ENCODE measurements at places on chromosomes 7 and 10. TPM values are rescaled to one million over a fixed set of nuclear protein-coding genes. Genes with fewer than 3 reads are reported as not detected.
A peak's percentile ranks its signal among the peaks of the same experiment; 100 is the strongest.

DNA sequence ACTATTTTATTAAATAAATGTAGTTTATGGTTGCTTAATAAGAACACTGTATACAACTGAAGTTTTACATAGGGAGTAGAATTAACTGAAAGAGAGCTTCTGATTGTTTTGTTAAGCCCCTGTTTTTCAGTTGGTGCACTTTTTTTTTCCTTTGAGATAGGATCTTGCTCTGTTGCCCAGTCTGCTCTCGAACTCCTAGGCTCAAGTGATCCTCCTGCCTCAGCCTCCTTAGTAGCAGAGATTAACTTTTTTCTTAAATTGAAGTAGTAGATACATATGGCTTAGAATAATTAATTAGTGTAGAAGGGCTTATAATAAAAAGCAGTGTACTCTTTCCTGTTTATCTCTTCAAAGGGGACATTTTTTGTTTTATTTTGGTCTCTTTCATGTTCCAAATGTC, 11.2 kb downstream of the SDHAF3 start:
- no peak for DNase-seq

TMEM120A gene
- polyA plus RNA-seq, result 116 TPM

GRCh38 chr10:128116851-128117615, 9.2 kb downstream of the MKI67 start:
- DNase-seq, result no peak

GRCh38 chr10:16724509-16724908, 92.7 kb downstream of the RSU1 start:
- no peak for DNase-seq

NANOS1 gene
- 1.7 TPM for polyA plus RNA-seq

DNA sequence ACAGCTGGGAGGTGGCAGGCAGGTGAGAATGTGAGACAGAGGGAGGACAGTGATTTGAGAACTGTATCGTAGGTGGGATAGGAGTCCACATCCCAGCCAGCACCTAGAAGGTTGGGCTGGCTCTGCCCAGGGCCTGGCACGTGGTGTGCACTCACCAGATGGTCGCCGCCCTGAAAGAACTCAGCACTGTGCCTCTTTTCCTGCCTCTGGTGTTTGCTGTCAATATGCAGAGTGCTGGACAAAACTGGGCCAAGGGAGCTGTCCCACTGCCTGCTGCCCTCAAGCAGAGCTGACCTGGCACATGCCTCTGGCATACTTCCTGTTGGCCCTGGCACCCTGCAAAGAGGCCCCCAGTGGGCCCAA, 36.8 kb downstream of the CHST3 start:
- DNase-seq, result no peak

GRCh38 chr10:133489816-133490588, 36.3 kb downstream of the SCART1 start:
- DNase-seq, result no peak

DNA sequence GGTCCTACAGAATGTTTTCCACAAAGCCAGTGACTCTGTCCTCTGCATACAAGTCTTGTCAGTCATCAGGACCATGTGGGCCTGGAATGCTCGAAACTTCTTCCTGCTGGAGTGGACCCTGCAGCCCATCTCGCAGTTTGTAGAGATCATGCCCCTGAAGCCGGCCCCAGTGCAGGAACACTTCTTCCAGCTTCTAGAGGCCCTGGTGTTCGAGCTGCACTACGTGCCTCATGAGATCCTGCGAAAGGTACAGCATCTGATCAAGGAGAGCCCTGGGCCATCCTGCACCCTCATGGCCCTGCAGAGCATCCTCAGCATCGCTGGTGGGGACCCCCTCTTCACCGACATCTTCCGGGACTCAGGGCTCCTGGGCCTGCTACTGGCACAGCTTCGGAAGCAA, 46.5 kb downstream of the WDFY4 start:
- DNase-seq, result no peak

GRCh38 chr7:106177300-106177690, 65.2 kb upstream of the SYPL1 start:
- no peak for DNase-seq

DNA sequence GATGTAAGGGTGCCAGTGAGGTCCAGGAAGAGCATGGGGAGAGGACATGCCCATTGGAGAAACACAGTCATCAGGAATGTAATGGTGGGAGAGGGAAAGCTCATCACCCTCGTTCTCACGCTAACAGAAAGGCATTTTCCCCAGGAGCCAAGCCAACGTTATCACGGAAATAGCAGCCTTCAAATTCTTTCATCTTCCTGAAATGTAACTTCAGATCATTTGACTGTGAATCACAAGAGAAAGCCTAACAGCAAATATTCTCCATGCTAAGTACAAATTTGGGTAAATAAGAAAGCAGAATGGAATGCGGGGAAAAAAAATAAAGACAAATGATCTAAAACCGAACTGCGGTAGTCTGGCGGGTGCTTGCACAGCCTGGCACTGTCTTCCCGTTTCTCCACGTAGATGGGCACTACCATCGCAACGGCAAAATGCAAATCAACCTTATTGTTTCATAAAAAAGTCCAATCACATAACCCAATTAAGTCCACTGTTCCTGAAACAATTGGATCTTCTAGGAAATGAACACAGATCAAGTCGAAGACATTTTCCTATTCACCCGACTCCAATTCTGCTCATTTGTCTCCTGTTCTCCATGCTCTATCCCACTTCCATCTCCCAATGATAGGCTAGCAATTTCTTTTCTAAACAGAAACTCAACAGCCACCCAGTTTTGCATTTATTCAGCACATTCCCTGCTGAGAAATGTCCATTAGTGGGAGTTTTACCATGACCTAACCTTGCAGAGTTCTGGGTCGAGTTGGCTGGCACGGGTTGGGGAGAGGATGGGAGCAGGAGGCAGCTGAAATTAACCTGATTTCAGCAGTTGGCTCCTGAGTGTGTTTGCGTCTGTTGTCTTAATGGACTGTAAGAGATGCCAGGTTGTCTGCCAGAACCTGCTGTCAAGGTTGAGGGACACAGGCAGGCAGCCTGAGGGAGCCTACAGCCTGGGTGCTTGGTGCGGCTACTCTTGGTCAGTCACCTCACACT, 74.6 kb upstream of the FRMD4A start:
- no peak for DNase-seq

DNA sequence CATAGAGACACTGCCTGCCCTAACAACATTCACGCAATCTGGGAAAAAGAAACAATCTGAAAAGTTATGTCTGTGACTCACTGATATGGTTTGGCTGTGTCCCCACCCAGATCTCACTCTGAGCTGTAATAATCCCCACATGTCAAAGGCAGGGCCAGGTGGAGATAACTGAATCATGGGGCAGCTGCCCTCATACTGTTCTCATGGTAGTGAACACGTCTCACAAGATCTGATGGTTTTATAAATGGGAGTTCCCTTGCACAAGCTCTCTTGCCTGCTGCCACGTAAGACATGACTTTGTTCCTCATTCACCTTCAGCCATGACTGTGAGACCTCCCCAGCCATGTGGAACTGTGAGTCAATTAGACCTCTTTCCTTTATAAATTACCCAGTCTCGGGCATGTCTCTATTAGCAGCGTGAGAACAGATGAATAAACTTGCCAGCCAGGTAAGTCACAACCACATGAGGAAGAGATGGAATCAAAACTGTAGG, 341.5 kb upstream of the AOAH start:
- no peak for DNase-seq

DNA sequence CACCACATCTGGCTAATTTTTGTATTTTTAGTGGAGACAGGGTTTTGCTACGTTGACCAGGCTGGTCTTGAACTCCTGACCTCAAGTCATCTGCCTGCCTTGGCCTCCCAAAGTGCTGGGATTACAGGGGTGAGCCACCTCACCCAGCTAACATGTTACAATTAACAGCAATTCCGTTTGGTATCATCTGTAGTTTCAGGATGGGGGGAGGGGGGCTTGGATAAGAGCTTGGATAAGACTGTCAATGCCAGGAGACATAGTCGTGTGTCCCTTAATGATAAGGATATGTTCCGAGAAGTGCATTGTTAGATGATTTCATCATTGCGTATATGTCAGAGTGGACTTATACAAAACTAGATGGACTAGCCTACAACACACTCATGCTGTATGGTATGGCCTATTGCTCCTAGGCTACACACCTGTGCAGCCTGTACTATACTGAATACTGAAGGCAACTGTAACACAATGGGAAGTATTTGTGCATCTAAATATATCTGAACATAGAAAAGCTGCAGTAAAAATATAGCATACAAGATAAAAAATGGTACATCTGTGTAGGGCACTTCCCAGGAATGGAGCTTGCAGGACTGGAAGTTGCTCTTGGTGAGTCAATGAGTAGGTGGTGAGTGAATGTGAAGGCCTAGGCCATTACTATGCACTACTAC, 103.9 kb upstream of the TNS3 start:
- no peak for DNase-seq

DNA sequence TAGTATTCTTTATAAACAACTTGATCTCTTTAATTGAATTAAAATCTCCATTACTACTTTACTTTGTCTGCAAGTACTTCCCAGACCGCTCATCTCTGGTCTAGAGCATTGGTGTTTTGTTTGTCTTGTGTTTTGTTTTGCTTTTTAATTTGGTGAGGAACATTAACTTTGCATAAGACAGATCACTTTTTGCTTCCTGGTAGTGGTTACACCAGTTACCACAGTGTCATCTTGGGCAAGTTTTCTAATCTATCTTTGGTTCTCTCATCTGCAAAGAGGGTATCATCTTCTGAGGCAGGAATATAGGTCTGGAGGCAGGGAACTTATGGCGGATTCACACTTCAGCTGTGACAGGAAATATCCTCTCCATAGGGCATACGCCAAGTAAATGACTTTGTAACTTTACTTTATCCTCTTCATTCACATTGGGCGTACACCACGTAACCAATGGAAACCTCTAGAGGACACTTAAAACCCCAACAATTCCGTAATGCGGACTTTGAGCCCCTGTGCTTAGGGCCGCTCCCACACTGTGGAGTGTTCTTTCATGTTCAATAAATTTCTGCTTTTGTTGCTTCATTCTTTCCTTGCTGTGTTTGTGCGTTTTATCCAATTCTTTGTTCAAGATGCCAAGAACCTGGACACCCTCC, 83.2 kb upstream of the JAZF1 start:
- DNase-seq, result peak; percentile 3

STEAP1B gene
- not detected for polyA plus RNA-seq

CXCL12 gene
- polyA plus RNA-seq, result not detected

CYP51A1 gene
- 15.4 TPM for polyA plus RNA-seq

EXOC6 gene
- 49.6 TPM for polyA plus RNA-seq

DNA sequence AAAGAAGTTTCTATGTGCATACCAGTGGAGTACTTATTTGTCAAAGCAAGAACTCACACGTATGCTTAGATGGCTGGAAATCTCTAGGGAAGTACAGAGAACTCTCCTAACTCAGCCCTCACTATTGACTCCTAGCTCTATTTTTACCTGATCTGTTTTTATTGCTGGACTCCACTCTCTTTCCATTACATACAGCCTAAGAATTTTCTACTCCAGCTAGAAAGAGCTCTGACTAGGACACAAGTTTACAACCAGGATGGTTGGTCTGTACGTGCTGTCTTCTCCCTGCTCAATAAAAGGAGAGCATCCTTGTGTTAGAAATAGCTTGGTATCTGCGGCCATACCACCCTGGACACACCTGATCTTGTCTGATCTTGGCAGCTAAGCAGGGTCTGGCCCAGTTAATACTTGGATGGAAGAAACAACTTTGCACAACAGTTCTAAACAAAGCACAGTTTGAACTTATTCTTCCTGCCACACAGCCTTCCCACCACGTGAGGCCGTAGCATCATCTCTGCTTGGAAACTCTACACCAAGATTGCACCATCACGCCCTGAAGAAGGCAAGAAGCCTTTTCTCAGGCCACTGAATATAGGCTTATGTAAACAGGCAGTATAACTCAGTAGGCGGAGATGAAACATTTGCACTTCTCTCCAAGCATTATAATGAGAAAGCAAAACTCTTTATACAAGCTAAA, 50.7 kb downstream of the KCNMA1 start:
- no peak for DNase-seq

DNA sequence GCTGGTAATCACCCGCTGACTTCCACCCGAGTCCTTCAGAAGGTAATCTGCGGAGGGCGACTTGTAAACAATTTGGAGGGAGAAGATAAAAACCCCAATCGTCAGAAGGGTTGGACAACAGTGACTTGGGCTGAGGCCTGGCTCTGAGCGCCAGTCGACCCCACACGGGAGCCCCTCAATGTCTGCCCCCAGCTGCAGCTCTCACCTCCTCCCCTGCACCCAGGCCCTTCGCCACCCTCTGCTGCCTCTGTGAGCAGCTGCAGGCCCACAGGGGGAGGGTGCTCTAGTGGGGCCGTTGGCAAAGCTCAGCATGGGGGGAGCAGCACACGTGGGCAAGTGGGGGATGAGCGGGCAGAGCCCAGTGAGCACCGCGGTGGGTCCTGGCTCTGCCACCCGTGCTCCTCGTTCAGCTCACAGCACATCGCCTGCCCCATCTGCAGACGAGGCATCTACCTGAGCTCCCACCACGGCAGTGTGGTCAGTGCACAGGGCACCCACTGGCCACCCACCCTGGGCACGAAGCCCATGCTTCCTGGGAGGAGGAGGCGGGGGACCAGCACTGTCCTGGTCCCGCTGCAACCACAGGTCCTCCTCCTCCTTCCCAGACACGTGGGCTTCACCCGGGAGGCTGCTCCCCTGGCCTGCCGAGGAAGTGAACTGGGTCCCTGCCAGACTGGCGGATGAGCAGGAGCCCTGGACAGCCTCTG, 280.5 kb downstream of the ELFN1 start:
- DNase-seq, result no peak

DNA sequence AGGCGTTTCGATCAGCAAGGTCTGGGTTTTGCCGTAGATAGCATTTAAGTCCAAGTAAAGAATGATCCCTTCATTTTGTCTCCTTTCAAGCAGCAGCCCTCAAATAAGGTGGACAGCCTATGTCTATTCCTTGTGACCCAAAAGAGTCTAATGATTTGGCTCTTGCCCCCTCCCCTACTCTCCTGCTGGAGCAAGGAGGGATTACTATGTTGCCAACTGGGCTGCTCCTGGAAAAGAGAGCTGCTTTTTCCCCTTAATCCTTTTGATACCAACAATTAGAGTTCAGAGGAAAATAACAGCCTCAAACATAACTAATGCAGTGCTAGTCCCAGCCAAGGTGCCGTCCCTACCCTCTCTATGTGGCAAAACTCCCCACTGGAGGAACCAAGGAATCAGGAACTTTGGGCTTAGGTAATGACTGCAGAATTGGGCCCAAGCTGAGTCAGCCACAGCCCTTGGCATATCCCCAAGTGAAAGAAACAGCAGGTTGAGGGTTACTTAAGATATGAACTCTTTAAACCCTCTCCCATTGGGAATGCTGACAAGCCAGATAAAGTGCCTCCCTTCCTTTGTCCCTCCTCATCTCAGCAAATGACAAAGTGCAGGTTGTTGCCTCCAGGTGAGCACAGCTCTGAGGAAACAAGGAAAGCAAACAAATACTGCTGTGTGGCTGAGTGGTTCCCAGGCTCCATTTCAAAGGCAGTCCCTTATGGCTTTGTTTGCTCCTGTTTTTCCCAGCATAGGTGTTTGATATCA, 643.7 kb downstream of the INHBA start:
- DNase-seq, result no peak

TMEM72 gene
- not detected for polyA plus RNA-seq

SLC25A28 gene
- polyA plus RNA-seq, result 48.5 TPM

CTTNBP2 gene
- polyA plus RNA-seq, result not detected

NFE2L3 gene
- 8.9 TPM for polyA plus RNA-seq

GRCh38 chr10:6175329-6176055, 27.2 kb upstream of the PFKFB3 start:
- no peak for DNase-seq

CEP55 gene
- 6.5 TPM for polyA plus RNA-seq

- no peak for DNase-seq
Observed at GRCh38 chr7:127751062-127751461, 99.1 kb downstream of the SND1 start.

- DNase-seq, result peak; percentile 31
Observed at GRCh38 chr7:20786779-20787659, at the start of gene SP8. Gene SP8, minus strand, starts transcription at chr7:20786886. Its CDS starts 88 bp downstream, at chr7:20786798.

SEM1 gene
- polyA plus RNA-seq, result 24.9 TPM
